HTR-8/SVneo (cell line): ENCODE measurements at places on chromosomes 4 and X.

GRCh38 chrX:88135735-88136134, 611.3 kb upstream of the CPXCR1 start:
- no peak for DNase-seq

- DNase-seq, result no peak
These were observed 1079.8 kb downstream of the RAPGEF2 start for GRCh38 chr4:160182727-160183126.

DNA sequence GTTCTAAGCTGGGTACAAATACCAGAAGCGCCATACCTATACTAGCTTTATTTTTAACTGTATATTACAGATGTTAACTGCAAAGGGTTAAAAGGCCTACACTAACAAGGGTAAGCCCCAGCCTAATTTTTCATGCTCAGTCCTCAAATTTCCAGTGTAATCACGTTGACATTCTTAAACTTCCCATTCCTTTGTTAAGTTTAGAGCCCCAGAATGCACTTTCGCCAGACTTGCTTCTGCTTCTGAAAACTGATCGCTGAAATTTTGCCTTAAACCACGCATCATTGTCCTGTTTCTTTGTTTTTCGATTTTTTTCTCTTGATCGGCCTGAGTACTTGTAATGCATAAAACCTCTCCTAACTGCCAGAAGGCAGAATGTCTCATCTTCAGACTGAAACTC, 2141.9 kb upstream of the AGA start:
- no peak for DNase-seq

DNA sequence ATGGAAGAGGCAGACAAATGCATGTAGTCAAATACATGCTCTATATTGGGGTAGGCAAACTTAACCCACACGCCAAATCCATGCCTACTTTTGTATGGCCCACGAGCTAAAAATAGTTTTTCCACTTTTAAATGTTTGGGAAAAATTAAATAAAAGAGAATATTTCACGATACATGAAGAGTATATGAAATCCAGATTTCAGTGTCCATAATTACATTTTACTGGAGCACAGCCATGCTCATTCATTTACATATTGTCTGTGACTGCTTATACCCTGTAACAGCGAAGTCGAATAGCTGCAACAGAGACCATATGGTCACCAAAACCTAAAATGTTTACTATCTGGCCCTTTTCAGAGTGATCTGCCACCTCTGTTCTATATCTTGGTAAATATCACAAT, 257.4 kb upstream of the NOCT start:
- no peak for DNase-seq

DNA sequence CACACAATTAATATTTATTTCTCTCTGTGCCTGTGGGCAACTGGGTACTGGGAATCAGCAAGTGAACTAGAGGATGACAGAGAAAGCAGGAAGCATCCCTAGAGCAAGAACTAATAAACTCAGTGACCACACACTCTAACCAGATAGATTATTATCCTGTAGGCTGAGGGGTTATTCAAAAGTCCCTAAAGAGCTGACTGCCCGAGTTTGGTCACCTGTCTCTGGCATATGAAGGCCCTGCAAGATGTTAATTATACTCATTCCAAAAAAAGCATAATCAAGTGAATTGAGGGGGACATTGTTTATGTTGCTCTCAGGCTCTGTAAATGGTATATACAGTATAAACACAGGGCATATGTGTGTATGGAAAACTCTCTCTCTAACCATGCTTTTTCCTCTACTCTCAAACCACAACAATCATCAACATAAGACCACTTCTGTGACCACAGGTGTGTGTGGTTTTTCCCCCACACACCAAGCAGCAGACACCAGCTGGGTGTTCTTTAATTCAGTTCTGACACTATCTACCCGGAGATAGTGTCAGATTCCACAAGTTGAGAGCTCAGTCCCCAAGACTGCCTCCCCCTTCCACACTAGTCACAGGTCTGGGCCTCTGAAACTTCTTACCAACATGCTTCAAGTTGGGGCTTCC, 6.2 kb upstream of the HPSE start:
- DNase-seq, result no peak

- no peak for DNase-seq
These were observed 146.1 kb downstream of the PTTG2 start for GRCh38 chr4:38106311-38106710.

- DNase-seq, result no peak
These were observed 249.2 kb upstream of the TRAM1L1 start for GRCh38 chr4:117334451-117335188.

DNA sequence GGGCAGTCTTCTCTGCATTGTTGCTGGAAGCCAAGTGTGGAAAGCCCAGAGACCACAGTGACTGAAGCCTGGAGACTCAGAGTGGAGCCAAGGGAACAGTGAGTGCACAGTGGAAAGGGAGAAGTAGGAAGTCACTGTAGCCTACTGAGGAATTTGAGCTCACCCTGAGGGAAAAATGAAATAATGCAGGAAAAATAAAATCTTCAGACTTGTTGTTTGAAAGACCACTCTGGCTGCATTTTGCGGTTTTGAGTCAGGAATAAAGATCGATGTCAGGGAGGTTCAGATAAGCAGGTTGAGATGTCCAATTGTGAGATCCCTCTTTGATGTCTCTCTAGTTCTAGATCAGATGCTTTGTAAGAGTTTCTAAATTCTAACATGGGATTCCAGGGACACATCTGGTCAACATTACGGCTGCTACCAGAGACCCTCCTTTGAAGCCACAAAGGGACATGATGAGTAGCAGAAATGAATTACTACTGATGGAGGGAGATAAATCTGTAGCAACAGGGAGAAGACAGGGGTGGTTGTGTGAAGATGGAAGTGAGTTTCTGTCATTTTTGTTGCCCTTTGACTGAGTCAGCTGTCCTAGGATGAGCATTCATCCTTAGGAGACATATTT, 8.4 kb downstream of the ADH4 start:
- DNase-seq, result no peak

GRCh38 chr4:132593717-132594400, 555.2 kb upstream of the PCDH10 start:
- DNase-seq, result no peak

DNA sequence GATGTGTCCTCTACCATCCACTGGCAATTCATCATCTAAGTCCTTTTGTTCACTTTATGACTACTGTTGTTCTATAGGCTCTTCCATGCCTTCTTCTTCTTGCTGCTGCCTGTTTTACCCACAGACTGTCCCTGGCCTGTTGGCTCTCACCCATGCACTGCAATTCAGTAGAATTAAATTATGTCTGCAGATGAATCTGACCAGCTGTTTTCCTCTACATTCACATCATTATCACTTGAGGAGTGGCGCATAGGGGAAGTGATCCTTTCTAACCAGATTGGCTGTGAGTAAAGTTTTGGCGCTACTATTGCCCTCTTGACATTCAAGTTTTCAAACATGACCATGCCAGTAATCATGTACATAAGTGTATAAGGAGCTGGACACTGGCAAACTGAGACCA, 91.7 kb downstream of the FRMPD4 start:
- DNase-seq, result no peak
